Activated effector memory CD4-positive, alpha-beta T cell treated with Interleukin-2 at 50 U/mL for 16 hours (primary cell): ENCODE measurements at places on chromosomes 2 and 18.

- DNase-seq, result no peak
Observed at GRCh38 chr2:2800697-2801096, 469.6 kb upstream of the MYT1L start.

DNA sequence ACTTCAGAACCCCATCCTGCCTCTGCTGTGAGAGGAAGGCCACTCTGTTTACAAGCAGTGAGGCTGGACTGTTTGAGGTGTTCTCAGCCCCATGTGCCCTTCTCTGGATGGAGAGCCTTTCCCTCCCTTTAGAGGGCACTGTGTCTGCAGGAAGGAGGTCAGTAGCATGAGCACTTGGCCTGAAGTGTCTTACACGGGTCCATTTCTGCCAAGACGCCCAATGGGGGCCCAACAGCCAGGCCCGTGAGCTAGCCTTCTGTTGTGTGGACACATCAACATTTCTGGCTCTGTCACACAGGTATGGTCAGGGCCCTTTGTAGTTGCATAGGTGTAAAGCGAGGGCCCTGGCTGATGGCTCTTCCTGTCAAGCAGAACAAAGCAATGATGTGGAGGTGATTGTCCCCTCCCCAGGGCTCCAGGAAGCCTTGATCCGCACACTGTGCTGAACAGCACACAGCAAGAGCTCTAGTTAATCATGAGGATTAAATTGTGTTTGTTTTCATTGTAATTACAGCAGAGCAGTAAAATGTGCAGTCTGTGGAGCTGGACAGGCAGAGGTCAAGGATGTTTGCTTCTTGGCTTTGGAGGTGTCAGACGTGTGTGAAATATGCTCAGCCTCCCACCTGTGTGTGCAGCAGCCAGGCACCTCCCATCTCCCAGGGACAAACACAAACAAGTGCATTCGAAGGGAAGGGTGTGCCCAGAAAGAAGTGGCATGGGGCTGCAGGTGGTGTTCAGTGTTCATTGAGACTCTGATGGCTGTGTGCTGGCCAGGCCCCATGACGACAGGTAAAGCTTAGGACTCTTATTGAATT, 132.1 kb downstream of the SH3RF3 start:
- no peak for DNase-seq

DNA sequence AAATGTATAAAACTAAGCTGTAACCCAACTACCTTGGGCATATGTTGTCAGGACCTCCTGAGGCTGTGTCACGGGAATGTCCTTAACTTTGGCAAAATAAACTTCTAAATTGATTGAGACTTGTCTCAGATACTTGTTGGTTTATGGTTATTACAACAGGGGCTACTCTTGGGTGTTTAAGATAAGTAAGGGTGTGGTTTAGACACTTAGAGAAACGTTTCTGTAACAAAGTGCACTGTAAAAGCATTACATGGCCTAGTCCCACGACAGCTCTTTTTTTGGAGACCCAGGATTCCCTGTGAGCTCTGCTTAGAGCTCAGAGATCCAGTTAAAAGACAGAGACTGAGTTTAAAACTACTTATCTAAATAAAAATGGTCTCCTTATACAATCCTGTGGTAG, 32.3 kb upstream of the LIPG start:
- no peak for DNase-seq

DNA sequence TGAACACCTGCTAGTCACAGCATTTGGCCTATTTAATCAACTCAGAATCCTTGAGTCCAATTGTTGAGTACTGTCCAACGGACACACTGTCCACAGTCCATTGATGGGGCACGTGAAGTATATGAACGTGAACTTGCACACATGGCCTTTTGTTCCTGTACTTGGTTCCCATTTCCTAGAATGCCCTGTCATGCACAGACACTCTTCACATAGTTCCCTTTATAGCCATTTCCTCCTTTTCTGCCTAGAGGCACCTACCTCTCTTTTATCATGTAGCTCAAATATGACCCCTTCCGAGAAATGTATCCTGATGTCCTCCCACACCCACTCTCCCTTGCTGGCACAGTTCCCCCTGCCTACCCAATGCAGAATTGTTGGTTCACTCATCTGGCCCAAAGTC, 8.7 kb upstream of the CRYGA start:
- no peak for DNase-seq
